ENCODE measurements at places on chromosomes 11 and 22.

DNA sequence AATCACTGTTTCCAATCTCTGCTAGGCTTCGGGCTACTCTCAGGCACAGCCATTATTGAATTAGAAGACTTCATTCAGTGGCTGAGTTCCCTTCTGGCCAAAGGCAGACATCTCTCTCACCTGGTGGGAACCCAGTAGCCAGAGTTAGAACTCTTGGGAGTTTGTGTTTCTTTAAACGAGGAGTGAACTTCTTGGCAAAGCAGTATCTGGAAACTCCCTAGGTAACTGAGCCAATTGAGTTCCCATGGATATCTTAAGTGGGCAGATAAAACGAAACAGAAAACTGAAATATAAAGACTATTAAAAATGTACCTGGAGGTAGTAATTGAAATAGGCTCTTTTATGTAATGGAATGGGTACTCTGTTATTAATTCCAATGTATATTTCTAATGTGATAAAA lies 125.6 kb downstream of the NELL1 start:
- DNase-seq: no peak

DNA sequence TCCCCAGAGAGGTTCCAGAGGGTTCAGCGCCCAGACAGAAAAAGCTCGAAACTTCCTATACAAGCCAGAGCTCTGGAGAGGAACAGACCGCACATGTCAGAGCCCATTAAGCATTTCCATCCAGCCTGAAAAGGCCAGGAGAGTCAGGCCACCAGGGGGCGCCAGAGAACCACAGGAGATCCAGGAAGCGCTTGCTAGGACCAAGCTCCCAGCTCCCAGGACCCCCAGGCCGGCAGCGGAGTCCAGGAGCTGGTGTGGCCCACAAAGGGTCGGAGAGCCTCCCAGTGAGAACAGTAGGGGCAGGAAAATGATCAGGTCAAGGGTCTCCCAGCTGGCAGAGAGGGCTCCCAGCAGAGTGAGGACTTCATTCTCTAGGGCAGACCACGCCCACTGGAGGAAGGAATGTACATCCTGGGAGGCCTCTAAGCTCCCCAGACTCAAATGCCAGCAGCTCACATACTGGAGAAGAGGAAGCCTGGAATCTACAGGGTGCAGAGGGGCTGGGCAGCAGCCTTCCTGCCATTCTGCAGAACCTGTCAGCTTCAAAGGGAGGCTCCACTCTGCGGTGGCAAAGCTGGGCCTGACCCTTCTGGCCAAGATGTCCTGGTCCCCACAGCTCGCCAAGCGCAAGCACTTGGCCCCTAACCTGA lies 2.1 kb upstream of the MEI1 start:
- DNase-seq: peak; percentile 73

- no peak for DNase-seq
Observed at GRCh38 chr22:41479671-41480396, 10.9 kb downstream of the ACO2 start.

DNA sequence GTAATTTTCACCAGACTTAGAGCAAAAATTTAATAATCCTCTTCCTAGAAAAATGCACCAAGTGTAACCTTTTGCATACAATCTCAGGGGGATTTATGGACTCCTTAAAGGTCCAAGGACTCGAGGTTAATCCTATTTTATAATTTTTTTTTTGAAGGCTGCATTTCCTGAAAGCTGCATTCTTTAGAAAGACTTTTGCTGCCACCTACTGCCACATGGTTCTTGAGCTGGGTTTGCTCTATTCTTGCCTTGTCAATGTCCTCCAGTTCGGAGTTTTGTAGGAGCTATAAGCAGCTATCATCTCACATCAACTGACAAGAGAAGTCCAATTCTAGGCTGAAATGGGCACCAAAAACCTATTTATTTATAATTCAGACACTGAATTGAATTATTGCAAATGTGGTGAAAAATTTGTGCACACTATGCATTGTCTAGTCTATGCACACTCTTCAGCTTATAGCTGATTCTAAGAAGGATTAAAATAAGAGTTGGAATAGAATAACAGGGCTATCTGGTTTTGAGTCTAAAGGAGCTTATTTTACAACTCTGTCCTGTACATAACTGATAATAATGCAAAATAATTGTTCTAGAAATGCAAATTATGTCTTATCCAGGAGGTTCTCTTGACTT lies 31.3 kb downstream of the TRAF6 start:
- DNase-seq: peak; percentile 41

DNA sequence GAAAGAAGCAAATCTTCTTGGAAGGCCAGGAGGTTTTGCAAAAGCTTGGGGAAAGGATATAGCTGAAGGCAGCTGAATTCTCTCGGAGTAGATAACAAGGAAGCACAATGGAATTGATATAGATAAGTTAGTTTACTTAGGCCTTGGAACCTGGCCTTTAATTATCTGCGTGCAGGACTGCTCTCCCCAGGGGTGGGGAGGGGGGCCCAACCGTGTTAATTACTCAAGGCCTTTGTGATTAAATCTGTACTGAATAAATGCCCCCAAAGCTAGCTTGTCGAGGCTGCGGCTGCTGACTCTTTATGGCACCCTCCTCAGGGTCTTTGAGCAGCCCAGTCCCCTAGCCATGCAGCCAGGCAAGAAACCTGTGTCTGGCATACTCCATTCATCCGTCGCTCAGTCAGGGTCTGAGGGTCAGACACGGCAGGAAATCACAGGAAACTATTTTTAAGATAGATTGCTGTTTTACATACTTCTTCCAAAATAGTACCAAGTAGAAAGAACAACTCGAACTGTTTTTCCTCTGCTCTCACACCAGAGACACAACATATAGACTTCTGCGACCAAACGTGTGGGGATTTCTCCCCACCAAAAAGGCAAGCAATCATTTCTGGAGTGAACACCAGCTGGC lies 36.5 kb downstream of the MS4A2 start:
- no peak for DNase-seq

- peak; percentile 58 for DNase-seq
Observed at GRCh38 chr11:119759324-119759723, 30.3 kb upstream of the NECTIN1 start.

DNA sequence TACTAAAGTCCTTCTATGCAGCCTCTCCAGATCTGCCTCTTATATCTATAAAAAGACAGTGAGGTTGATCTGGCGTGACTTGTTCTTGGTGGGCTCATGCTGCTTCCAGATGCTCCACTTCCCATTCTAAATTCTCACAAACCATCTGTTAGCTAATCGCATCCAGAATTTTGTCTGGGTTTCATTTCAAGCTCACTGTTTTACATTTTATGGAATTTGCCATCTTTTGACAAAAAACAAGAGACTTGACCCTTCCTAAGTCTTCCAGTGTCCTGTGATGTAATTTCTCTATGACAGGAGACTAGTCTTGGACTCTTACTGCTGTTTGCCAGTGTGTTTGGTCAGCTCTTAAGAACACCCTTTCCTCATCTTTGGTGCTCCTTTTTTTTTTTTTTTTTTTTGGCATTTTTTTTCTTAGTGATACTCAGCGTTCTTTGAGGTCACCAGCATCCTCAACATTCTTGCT lies 23.0 kb downstream of the CRKL start:
- no peak for DNase-seq

DNA sequence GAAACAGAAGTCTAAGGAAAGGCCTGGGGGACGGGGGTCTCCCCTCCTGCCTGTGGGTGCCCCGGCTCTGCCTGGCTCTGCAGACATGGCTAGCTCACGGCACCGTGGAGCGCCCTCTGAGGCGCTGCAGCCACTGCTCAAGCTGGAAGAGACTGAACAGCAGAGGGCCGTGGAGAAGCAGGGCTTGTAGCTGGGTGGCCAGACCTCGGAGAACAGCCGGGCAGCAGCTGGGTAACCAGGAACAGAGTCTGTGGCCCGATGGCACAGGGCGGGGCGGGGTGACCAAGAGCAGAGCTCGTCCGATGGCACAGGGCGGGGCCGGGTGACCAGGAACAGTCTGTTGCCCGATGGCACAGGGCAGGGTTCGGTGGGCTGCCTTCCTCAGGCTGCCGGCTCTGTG lies 18.1 kb downstream of the RNH1 start:
- DNase-seq: no peak

GRCh38 chr22:39448205-39449054 lies 8.4 kb upstream of the MGAT3 start:
- DNase-seq: no peak

DNA sequence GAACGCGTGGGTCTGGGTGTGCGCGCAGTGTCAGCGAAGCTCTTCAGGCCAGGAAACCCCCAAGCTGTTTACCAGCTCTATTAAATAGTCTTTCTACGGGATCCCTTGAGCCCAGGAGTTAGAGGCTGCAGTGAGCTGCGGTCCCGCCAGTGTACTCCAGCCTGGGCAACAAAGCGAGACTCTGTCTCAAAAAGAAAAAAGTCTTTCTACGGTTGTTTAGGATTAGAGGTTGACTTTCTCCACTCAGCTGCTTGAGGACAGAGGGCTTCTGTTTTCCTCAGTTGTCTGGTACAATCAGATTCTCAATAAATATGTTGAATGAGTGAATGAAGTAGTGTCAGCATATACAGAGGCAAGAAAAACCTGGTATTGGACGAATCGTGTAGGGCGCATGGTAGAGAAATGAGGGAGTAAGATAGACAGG lies 619 bp downstream of the SART1 start:
- DNase-seq: no peak

DNA sequence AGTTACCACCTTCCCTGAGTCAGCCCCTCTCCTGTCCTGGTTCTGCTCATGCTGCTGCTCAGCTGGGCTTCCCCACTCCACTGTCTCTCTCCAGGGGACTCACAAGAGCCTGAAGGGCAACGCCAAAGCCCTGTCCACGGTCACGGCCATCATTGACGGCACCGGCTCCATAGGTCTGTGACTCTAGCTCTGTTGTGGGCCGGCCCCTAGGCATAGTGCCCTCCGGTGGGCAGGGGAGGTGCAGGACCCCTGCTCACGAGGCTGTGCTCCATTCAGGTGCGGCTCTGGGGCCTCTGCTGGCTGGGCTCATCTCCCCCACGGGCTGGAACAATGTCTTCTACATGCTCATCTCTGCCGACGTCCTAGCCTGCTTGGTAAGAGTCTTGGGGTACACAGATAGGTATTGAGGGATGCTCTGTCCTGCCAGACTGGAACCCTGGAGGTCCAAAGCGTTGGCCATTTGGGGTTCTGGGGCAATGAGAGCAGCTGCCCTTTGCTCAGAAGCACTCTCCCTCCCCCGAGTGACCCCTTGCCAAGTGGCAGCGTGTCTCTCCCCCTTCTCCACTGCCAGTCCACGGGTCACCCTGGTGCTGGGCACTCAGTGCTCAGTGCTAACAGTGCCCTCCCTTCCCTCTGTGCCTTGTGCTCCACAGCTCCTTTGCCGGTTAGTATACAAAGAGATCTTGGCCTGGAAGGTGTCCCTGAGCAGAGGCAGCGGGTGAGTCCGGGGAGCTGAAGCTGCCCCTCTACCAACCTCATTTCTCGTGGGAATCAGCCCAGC lies 22.4 kb downstream of the SLC37A2 start:
- DNase-seq: no peak

GRCh38 chr22:49721211-49721763 lies 106.4 kb downstream of the BRD1 start:
- no peak for DNase-seq
